ENCODE measurements at places on chromosomes 3 and 15.
A peak's percentile ranks its signal among the peaks of the same experiment; 100 is the strongest.

- no peak for DNase-seq
These were observed 568 bp upstream of the NEK4 start for GRCh38 chr3:52771334-52771681.

DNA sequence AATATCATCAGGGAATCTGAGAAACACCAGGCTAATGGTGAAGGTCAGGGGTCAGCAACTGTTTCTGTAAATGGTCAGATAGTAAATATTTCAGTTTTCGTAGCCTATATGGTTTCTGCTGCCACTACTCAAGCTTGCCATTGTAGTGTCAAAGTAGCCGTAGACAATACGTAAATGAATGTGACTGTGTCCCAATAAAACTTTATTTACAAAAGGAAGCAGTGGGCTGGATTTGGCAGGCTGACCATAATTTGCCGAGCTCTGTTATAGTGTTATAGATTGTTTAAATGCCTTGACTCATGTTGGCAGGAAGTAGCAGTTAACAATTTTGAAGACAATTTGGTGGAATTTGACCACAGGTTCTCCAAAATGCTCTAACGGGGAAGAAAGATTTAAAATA, 548.2 kb downstream of the FOXP1 start:
- no peak for DNase-seq

DNA sequence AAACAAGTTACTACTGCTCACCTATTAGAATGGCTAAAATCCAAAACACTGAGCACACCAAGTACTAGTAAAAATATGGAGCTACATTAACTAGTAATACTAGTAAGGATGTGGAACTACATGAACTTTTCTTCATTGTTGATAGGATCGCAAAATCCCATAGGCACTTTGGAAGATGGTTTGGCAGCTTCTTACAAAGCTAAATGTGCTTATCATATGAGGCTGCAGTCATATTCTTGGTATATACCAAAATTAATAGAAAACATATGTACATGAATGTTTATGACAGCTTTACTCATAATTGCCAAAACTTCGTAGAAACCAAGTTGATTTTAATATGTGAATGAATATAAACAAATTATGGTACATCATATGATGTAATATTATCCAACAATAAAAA, 366.8 kb upstream of the KCNMB2 start:
- DNase-seq = no peak

GRCh38 chr15:67542420-67543347, at the start of gene MAP2K5:
Gene MAP2K5, plus strand, starts transcription at chr15:67542703. Its CDS starts 633 bp downstream, at chr15:67543336.
- peak; percentile 70 for DNase-seq

GRCh38 chr15:77186594-77187011, 115.7 kb upstream of the TSPAN3 start:
- DNase-seq = no peak

- DNase-seq = no peak
These were observed 163.8 kb downstream of the RSRC1 start for GRCh38 chr3:158273656-158274055.

DNA sequence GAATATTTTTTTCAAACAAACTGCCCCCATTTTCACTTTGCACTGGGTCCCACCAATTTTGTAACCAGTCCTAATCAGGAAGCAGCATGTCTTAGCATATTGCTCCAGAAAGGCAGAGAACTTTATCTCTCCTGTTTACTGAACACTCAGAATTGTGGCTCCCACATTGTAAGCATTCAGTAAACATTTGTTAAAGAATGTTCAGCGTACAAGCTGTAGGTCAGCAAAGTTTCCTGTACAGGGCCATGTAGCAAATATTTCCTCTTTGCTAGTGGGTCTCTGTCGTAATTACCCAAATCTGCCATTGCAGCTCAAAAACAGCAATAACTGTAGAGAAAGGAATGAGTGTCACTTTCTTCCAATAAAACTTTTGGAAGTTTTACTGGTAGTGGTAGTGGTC, 393.3 kb downstream of the GRM7 start:
- DNase-seq = no peak

- no peak for DNase-seq
These were observed 360.5 kb upstream of the NAALADL2 start for GRCh38 chr3:174498638-174499037.

GRCh38 chr15:33111041-33111451, 83.5 kb downstream of the FMN1 start:
- no peak for DNase-seq

DNA sequence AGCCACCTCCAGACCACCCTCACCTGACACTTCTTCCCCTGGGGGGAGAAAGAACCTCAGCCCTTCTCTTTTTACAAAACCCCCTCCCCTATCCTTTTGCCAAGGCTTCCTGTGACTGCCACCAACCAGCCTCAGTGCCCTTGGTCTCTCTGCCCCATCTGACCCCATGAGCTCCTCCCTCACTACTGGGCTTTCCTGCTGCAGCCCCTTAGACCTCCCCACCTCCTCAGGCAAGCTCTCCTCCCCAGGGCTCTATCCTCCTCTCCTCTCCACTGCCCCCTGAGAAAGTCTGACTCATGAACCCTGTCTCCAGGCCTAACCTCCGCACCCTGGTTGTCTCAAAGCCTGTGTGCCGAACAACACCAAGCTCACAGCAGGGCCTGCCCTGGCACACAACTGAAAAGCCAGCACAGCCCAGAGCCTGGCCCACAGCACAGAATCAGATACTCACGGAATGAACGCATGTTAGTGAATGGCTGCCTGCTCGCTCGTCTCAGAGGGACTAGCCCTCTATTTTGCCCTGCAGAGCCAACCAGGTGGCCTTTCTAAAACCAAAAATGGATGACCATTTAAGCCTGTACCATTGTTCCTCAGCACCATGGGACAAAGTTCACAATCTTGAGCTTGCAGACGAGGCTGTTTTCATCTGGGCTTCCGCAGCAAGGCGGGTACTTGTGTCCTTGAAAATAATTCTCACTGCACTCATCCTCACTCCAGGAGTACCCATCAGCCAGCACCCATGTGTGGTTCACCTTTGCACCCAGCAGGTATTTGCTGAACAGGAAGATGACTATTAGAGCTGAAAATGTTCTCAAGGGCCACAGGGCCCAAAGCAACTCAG, 1.7 kb downstream of the CHDH start:
- no peak for DNase-seq

GRCh38 chr3:32424581-32425250, 33.1 kb downstream of the CMTM7 start:
- DNase-seq = no peak

- DNase-seq = peak; percentile 11
These were observed 2.6 kb downstream of the FAM43A start for GRCh38 chr3:194688200-194688740.

- DNase-seq = no peak
These were observed 425.4 kb upstream of the TPRG1 start for GRCh38 chr3:188746291-188746783.

DNA sequence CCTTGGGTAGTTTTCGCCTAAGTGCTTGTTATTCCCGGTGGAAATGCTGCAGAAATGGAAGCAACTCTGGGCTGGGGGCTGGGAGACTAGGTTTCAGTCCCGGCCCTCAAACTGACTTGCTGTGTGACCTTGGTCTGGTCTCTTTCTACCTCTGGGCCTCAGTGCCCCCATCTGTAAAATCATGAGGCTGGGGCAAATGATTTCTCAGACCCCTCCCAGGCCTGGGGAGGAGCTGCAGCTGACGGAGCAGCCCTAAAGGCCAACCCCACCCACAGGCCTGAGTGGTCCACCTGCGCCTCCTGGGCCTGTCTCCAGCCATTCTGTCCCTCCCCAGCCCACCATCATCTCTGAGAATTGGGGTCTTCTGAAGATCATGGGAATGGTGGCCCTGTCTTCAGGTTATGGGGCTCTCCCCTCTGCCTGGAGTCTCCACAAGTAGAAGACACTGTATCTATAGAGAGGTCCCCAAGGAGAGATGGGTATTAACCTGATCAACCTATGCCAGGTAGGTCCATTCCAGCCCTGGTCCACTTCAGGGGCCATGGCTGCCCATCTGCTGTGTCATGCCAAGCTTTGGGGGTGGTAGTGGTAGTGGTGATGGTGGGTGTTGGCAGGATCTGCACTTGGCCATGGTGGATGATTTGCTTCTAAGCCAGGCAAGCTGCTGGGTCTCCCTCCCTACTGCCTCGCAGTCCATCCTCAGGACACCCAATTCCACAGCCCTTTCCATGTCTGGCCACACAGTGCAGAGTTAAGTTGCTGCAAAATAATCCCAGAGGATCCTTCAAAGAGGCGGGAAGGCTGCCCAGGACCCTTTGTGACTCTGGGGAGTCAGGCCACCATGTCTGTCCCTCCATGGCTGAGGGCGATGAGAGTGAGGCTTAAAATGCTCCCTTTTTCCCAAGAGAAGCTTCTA, 46.0 kb downstream of the ITGA11 start:
- no peak for DNase-seq

DNA sequence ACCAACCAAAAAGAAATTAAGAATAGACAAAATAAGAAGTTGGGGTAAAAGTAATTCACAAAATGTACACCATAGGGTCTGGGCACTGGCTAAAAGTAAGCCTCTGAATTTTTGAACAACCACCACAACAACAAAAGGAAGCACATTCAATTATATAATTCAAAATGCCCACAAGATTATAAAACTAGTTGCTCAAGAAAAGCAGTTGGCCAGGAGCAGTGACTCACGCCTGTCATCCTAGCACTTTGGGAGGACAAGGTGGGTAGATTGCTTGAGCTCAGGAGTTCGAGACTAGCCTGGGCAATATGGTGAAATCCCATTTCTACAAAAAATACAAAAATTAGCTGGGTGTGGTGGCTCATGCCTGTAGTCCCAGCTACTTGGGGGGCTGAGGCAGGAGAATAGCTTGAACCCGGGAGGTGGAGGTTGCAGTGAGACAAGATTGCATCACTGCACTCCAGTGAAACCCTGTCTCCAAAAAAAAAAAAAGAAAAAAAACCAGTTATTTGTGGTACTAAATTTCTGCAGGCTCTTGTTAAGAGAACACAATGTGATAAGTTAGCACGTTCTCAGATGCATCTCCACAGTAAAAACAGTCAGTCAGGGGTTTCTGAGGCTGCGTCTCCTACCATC, 6.6 kb upstream of the ATP11B start:
- DNase-seq = no peak

DNA sequence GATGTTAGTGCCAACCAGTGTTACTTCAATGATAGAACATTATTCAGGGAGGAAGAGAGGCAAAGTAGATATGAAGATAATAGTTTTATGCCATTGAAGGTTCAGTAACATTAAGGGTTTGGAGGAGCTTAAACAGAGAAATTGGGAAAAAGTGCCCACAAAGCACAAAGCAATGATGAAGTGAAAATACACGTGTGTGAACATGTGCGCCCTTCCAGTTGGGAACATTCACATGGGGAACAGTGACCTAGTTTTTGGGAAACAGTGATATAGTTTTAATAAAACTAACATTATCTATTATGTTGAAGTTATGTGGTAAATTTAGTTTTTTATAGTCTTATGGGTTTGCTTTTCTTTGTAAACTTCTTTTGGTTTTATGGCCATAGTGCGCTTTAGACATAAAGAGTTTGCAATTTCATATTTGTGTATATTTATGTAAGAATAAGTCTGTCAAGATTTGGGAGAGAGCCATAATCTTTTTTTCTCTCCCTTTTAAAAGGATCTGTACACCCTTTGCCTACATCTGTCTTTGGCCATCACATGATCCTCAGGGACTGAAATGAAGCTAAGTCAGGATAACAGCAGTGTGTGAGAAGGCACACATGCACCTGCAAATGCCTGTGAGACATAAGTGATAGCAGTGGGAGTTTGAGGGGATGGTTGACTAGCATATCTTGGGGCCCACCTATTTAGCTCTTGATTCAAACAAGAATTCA, 450.3 kb upstream of the THRB start:
- DNase-seq = no peak

- DNase-seq = no peak
These were observed 6.2 kb downstream of the TMEM39A start for GRCh38 chr3:119457246-119457645.

DNA sequence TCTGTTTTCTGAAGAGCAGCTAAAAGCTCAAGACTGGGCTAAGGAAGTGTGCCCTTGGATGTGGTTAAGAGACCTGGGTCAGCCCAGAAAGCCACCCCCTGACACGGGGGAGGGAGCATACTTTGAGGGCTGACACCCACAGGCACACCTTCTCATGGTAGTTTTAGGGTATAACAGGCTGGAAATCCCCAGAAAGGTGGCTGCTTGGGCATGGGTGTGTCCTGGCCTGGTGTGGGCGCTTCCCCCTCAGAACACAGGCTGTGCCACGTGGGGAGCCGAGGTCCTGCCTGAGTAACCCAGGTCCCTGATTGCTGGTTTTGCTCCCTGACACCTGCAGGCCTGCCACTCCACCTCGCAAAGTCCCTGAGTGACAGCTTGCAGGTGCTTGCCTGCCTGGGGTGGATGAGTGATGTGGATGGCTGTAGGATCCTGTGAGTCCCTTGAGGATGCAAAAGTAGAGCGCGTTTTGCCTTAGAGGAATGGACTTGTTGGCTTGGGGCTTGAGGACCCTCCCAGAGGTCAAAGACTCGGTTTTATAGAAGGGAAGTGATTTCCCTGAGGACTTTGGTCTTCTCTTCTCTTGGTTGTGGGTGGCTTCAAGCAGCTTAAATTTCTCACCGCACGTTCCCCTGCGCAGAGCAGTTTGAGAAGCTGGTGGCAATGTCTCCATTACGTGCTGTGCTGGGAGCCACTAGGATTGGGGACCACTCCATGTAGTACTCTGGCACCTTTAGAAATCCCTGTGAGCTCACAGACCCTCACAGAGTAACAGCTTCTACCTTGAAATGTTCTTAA, 94.4 kb downstream of the DNASE1L3 start:
- no peak for DNase-seq

GRCh38 chr15:59340325-59340724, 32.3 kb downstream of the MYO1E start:
- DNase-seq = no peak

DNA sequence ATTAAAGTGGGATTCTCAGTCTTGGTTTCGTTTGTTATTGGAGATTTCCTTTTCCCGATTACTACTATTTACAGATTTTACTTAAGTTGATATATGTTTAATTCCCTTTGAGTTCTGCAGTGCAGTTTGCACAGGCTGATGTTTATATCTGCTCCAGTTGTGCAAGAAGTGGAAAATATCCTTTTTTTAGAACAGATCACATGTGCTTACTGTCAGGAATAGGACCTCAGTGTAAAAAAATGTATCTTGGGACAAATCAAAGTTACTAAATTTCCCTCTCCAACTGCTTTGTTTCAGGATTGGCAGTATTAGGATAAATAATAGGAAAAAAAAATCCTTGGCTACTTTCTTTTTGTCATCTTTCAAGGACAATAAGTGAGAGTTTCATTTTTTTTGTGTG, 6.9 kb downstream of the MITF start:
- no peak for DNase-seq

- DNase-seq = no peak
These were observed 217.8 kb downstream of the SHQ1 start for GRCh38 chr3:72630327-72630968.

DNA sequence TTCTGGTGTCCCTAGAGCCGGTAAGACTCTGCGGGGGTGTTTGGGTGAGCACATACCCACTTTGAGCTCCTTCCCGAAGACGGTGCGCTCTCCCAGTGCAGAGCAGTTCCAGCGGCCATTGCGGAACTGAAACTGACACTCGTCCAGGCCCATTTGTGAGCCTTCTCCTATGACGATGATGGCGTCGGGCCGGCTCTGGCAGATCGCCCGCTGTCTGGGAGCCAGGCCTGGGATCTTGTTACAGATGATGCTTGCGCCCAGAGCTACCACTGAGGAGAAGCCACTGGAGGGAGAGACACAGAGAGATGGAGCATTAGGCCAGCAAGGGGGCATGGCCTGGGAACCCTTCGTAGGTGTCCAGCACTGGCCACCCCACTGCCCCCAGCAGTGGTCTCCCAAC, 5.0 kb downstream of the WNT7A start:
- no peak for DNase-seq

- no peak for DNase-seq
These were observed 53.3 kb upstream of the CCR4 start for GRCh38 chr3:32897981-32898623.

Measured in neuronal stem cell (in vitro differentiated cells).